Neural progenitor cell (in vitro differentiated cells): ENCODE measurements at places on chromosomes 5 and 9.
A peak's percentile ranks its signal among the peaks of the same experiment; 100 is the strongest.

- H3K4me1 ChIP-seq, result peaks cover 41% of the 10 kb centered on the region
- H3K27ac ChIP-seq, result no peak overlapping the region
- no peaks in the 10 kb centered on the region for H3K27me3 ChIP-seq
Observed at GRCh38 chr5:147430628-147431027, 79.2 kb downstream of the DPYSL3 start.

GRCh38 chr5:98940581-98940980 lies 11.8 kb upstream of the CHD1 start:
- H3K27me3 ChIP-seq, result no peaks in the 10 kb centered on the region
- H3K27ac ChIP-seq, result peak overlapping the region; percentile 31
- H3K36me3 ChIP-seq, result no peaks in the 10 kb centered on the region
- H3K4me1 ChIP-seq, result peaks cover 63% of the 10 kb centered on the region

- no peaks in the 10 kb centered on the region for H3K27me3 ChIP-seq
- H3K4me1 ChIP-seq, result no peaks in the 10 kb centered on the region
- no peak overlapping the region for H3K27ac ChIP-seq
- no peak for DNase-seq
- no peak overlapping the region for H3K4me3 ChIP-seq
- H3K36me3 ChIP-seq, result no peaks in the 10 kb centered on the region
Observed at GRCh38 chr5:6602441-6602840, 30.4 kb downstream of the NSUN2 start.

GRCh38 chr5:148953711-148954110 lies 109.2 kb downstream of the SH3TC2 start:
- DNase-seq, result no peak
- no peaks in the 10 kb centered on the region for H3K4me1 ChIP-seq
- no peaks in the 10 kb centered on the region for H3K27me3 ChIP-seq
- no peaks in the 10 kb centered on the region for H3K36me3 ChIP-seq
- H3K27ac ChIP-seq, result no peak overlapping the region
- no peak overlapping the region for H3K4me3 ChIP-seq

DNA sequence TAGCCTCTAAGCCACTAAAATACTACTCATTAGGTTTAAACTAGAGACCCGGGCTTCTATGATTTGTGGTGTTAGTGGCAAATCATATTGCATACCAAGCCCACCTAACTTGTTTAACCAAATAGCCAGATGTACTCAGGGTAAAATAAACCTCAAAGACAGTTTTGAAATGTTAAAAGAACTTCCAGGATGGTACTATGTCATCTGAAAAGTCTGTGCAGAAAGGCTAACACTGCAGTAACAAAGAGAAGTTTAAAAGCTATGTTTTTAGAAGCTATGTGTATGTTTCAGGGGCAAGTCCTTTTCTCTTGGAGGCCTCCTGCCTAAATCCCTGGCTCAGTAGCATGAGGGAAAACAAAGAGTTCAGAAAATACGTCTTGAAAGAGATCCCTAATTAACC lies 84.9 kb upstream of the IL7R start:
- H3K4me3 ChIP-seq, result no peak overlapping the region
- H3K27ac ChIP-seq, result no peak overlapping the region
- H3K27me3 ChIP-seq, result peaks cover 62% of the 10 kb centered on the region

DNA sequence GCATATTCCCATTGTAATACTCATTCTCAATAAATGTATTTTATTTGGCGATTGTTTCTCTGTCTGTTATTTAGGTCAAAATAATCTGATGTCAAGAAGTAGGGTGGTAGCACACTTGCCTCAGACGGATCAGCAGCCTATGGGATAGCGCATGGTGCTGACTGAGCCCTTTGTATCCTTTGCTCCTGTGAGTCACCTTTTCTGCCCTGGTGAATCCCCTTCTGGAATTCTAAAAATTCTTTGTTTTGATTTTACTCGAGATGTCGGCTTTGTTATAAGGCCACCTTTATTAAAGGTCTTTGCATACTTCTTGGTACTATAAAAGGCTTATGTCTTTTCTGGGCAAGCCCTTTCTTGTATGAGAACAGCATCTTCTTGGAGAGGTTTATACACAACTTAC lies 1187.8 kb downstream of the CDH9 start:
- no peaks in the 10 kb centered on the region for H3K27me3 ChIP-seq
- peak; percentile 15 for DNase-seq
- no peak overlapping the region for H3K4me3 ChIP-seq

GRCh38 chr5:116838011-116838536 lies 263.5 kb upstream of the SEMA6A start:
- no peaks in the 10 kb centered on the region for H3K36me3 ChIP-seq
- no peak overlapping the region for H3K27ac ChIP-seq
- H3K4me1 ChIP-seq, result no peaks in the 10 kb centered on the region
- no peaks in the 10 kb centered on the region for H3K27me3 ChIP-seq

DNA sequence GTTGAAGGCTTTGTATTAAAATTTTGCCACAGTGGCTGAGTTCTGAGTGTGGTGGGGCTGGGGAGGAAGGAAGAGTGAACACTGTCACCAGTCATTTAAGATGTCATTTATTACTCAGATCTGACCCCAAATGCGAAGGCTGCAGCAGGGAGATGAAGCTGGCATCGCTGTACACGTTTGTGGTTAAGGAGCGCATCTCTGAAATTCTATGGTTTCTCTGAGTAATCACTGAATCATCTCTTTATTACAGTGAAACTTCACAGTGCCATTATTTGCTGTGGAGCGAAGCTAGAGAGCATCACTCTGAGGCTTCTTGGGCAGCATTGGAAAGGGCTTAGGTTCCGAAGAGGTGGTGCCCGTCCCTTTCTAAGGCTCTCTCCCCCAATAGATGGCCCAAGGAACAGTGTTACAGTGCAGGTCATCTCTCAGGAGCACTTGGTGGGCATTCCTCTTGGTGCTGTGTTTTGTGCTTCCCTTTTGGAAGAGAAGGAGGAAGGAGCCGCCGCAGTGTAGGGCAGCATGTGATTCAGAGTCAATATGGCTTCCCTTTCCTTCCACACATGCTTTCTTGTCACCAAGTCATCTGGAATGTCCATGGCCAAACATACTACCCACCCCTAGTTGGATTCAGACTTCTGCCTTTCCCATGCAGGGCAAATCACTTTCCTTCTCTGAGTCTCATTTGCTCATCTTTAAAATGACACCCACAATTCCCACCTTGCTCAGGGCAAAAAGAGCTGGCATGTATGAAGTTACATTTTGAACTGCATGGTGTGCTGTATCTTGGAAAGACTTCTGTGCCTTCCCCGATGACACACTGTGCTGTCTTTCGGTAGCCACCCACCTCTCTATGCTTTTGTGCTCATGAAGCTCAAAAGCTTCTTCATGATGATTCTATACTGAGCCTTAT lies 9.3 kb upstream of the TEX48 start:
- no peak overlapping the region for H3K27ac ChIP-seq
- no peaks in the 10 kb centered on the region for H3K36me3 ChIP-seq
- no peak for DNase-seq
- no peaks in the 10 kb centered on the region for H3K27me3 ChIP-seq

- H3K4me3 ChIP-seq, result no peak overlapping the region
- no peaks in the 10 kb centered on the region for H3K36me3 ChIP-seq
- DNase-seq, result peak; percentile 76
- peaks cover 58% of the 10 kb centered on the region for H3K27me3 ChIP-seq
- H3K27ac ChIP-seq, result no peak overlapping the region
Observed at GRCh38 chr5:1011226-1011631, 2.6 kb downstream of the NKD2 start.

GRCh38 chr5:138303372-138303771 lies 28.2 kb downstream of the CDC25C start:
- no peak overlapping the region for H3K27ac ChIP-seq
- no peak overlapping the region for H3K4me3 ChIP-seq
- no peak for DNase-seq
- H3K36me3 ChIP-seq, result no peaks in the 10 kb centered on the region
- no peaks in the 10 kb centered on the region for H3K27me3 ChIP-seq

DNA sequence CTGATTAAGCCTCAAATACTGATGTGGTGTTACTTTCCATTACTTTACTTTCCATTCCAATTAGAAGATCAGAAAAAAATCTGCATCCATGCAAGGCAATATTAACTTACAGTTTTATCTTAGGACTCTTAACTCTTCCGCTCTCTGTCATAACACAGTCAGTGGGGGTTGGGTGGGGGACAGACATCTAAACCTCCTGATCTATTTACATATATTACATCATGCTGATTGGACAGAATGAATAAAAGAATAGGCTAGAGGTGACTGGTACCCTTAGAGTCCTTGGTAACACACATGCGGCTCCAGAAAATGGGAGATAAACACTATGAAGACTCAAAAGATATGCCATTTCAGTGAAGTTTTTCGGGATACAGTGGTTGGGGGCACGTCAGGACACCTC lies 27.6 kb downstream of the RAPGEF6 start:
- H3K4me3 ChIP-seq, result no peak overlapping the region
- H3K27me3 ChIP-seq, result no peaks in the 10 kb centered on the region
- H3K4me1 ChIP-seq, result peaks cover 4% of the 10 kb centered on the region
- no peak for DNase-seq
- H3K36me3 ChIP-seq, result no peaks in the 10 kb centered on the region

GRCh38 chr5:1933364-1934055 lies 50.8 kb upstream of the IRX4 start:
- DNase-seq, result no peak
- no peak overlapping the region for H3K4me3 ChIP-seq

DNA sequence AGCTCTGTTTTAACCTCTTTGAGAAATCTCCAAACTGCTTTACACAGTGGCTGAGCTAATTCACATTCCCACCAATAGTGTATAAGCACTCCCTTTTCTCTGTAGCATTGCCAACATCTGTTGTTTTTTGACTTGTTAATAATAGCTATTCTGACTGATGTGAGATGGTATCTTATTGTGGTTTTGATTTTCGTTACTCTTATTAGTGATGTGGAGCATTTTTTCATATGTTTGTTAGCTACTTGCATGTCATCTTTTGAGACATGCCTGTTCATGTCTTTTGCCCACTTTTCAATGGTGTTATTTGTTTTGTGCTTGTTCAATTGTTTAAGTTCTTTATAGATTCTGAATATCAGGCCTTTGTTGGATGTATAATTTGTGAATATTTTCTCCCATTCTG lies 225.2 kb upstream of the TRPC7 start:
- no peaks in the 10 kb centered on the region for H3K27me3 ChIP-seq
- no peak for DNase-seq
- H3K27ac ChIP-seq, result no peak overlapping the region
- H3K4me1 ChIP-seq, result no peaks in the 10 kb centered on the region
- H3K4me3 ChIP-seq, result no peak overlapping the region
- H3K36me3 ChIP-seq, result no peaks in the 10 kb centered on the region

- no peaks in the 10 kb centered on the region for H3K27me3 ChIP-seq
- no peak overlapping the region for H3K27ac ChIP-seq
- no peak for DNase-seq
- H3K36me3 ChIP-seq, result no peaks in the 10 kb centered on the region
Observed at GRCh38 chr5:112346411-112347044, 72.5 kb downstream of the EPB41L4A start.

- no peak overlapping the region for H3K4me3 ChIP-seq
- no peak overlapping the region for H3K27ac ChIP-seq
- peaks cover 20% of the 10 kb centered on the region for H3K4me1 ChIP-seq
- H3K36me3 ChIP-seq, result no peaks in the 10 kb centered on the region
- peaks cover 7% of the 10 kb centered on the region for H3K27me3 ChIP-seq
Observed at GRCh38 chr9:113879911-113880310, 3.8 kb downstream of the ZNF618 start.

DNA sequence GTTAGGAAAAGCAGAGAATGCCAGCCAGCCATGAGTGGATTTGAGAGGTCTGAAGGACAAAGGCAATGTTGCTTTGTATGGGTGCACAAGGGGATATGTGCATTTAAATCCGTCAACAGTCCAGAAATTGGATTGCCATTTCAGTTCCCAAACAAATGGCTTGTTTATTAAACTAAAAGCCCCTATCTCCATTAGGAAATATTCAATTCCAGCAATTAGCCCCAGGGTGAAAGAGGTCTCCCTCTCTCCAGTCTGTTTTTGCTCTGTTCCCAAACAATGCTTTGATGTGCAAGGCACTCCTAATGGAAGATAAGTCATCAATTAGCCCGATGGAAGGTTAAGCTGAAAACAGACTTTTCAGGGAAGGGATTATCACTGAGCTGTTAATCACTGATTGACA lies 101.3 kb downstream of the C9orf152 start:
- no peak overlapping the region for H3K4me3 ChIP-seq
- H3K27me3 ChIP-seq, result no peaks in the 10 kb centered on the region
- peaks cover 50% of the 10 kb centered on the region for H3K4me1 ChIP-seq

- H3K4me1 ChIP-seq, result no peaks in the 10 kb centered on the region
- no peaks in the 10 kb centered on the region for H3K36me3 ChIP-seq
- H3K27ac ChIP-seq, result no peak overlapping the region
- no peaks in the 10 kb centered on the region for H3K27me3 ChIP-seq
Observed at GRCh38 chr5:177336112-177336511, 15.4 kb downstream of the LMAN2 start.

DNA sequence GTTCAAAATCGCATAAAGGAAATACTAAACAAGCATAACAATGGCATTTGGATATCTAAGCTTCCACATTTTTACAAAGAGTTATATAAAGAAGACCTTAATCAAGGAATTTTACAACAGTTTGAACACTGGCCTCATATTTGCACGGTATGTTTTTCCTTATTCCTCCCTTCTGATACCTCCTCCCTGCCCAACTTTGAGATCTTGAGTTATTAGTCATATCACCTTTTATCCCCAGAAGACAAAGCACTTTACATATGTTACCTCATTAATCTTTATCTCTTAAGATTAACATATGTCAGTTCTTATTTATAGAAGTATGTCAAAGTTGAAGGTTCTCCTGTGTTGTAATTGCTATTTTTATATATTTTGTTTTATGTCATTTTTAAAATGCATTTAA lies 29.8 kb downstream of the TDRD7 start:
- DNase-seq, result no peak
- peaks cover 19% of the 10 kb centered on the region for H3K4me1 ChIP-seq
- H3K27me3 ChIP-seq, result no peaks in the 10 kb centered on the region
- no peaks in the 10 kb centered on the region for H3K36me3 ChIP-seq
- no peak overlapping the region for H3K27ac ChIP-seq
